ENCODE measurements at places on chromosomes 3 and 15.
A peak's percentile ranks its signal among the peaks of the same experiment; 100 is the strongest.

DNA sequence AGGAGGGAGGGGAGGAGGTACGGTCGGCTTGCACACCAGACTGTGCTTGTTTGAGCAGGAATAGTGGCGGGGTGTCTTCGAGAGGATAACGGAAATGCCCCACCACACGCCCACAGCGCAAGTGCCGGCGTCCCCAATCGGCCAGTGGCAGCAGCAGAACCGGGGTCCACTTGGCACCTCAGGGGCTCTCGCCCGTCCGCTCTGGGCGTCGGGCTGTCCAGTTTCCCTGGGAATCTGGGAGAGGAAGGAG is 53.7 kb downstream of the CCDC54 start:
- DNase-seq = peak; percentile 54

DNA sequence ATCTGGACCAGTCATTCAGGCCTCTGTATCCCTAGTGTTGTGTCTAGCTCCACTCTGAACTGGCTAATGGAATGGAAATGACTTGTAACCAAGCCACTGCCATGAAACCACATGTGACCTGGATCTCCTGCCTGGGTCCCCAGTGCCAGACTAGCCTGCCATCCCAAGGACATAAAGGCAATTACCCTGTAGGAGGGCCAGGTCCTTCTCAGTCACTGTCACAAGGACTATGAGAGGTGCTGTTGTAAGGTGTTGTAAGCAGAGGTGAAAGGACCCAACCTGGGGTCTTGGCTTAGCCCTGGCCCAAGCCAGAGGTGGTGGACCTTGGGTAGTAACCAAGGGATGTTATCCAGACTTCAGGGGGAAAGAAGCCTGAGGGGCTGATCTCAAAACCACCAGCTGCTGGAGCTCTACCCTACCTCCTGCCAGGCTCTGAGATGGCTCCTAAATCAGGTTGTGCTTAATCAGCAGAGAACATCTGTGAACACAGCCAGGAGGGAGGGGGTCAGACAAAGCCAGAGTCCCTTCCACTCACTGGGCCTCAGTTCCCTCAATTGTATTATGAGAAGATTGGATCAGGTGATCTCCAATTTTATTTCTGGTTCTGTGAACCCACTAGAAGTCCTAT is 15.7 kb upstream of the KLHL24 start:
- no peak for DNase-seq

DNA sequence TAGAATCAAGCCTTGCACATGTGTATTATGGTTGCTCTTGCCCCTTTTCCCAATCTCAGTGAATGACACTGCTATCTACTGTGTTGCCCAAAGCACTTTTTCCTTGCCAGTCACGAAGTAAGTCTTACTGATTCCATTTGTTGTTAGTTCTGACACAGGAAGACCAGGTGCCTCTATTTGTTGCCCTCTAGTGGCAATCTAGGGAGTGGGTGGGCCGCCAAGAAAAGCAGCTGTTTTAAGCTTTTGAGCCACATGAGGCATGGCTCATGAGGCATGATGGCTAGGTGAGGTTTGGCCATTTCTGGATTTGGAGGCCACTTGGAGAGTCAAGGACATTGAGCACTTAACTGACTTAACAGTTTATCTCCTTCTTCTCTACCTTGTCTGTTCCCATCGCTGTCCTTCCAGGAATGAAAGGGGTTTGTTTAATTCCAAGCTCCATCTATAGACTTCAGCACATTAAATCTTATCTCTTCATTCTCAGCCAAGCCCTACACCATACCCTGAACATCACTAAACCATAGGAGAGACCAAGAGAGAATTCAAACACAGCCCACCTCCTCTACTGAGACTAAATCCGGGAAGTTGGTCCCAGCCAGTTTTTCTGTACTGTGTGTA is 103.1 kb downstream of the HCN4 start:
- peak; percentile 72 for DNase-seq

DNA sequence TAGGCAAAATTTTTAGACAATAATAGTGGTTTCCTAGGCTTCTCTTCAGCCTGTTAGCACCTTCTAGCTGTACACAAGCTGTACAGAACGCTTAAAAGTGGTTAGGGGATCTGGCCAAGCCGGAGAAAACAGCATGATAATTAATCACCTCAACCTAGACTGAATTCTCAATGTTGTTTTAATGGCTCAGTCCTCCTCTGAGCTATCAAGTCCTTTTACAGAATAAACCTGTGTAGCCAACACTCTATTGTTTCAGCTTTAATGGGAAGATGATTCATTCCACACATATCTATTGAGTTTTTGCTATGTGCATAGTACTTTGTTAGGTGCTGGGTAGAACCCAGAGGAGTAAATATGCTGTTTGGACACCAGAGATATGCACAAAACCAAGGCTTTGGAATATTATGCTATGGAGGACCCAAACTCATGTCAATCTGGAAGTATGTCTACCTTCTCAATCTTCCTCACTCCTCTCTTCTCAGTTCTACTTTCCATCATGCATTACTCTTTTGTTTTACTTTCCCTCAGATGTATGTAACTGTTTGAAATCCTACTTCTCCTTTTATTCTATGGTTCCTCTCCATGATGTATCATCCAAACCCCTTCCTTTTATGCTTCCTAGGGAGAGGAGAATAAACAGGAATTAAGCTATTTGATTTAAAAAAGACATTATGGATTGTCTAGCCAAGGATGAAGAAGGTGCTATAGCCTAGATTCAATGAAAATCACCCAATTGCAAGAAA is 27.6 kb upstream of the UBE2E2 start:
- DNase-seq = no peak

DNA sequence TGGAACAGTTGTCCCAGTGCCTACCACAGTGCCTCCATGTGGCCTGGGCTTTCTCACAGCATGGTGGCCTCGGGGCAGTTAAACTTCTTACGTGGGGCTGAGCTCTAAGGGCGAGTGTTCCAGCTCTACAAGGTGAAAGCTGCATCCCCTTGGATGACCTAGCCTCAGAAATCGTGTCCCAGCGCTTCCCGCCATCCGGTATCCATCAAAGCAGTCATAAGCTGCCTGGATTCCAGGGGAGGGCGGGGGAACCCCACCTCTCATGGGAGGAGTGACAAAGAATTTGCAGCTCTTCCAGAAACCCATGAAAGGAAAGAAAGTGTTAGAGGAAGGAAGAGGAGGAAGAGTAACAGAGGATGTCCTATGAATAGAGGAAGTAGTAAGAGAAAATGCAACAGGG is 45.8 kb upstream of the CCDC174 start:
- DNase-seq = no peak

GRCh38 chr3:114527036-114527644 is 233.3 kb downstream of the TIGIT start:
- DNase-seq = no peak

DNA sequence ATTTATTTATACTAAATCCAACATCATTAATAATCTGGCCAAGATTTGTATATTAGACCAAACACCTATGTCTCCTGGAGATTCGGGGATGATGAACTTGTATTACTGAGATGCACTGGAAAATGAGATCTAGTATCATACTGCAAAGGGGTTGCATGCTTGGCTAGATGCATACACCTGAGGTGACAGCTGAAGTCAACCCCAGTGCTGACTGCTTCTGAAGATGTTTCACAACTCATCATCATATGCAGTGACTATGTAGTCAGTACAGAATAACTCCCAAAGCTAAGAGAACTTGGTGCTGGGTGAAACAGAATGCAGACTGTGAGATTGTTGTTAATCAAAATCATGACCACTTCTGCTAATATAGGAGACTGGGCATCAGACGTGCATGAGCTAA is 1114.2 kb downstream of the NSUN3 start:
- no peak for DNase-seq

Data from activated naive CD4-positive, alpha-beta T cell treated with anti-CD3 and anti-CD28 coated beads, Interleukin-2, amount 10 ng/mL, durations not matched to agents 7 days and 5 days (primary cell).